ENCODE measurements at places on chromosomes 16 and 17.

DNA sequence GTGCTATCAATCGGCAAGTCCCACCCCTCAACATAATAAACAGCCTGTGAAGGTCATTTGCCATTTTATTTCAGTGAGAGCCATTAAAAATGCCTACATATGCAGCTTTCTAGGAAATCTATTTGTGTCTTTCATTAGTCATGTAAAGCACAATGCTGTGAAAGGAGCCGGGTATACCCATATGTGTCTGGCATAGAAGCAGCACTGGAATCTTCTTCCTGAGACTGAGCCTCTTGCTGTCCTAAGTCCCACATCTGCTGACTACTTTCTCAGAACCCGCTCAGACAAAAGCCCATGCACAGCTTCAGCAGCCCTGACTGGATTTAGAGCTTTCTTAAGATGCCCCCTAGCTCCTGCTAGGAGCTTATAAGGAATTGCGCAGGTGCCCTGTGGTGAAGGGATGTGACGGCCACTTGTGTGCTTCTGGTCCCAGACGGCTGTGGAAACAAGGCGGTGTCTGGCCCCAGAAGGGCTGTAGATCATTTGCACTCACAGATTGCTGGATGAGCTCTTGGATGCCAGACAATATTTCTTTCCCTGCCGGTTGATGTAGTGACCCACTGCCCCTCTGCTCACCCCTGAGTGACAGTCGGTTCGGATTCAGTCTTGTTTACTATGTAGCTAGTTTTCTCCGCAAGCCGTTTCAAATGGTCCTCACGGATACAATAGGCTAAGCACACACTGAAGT is 172.2 kb downstream of the ANKFN1 start:
- DNase-seq = no peak

- peak; percentile 77 for DNase-seq
Measured at GRCh38 chr16:11796227-11797165, 562 bp downstream of the ZC3H7A start.

- no peak for DNase-seq
Measured at GRCh38 chr17:77457572-77458201, 316.9 kb downstream of the SEC14L1 start.

- DNase-seq = no peak
Measured at GRCh38 chr17:21293831-21294210, 9.3 kb downstream of the MAP2K3 start.

GRCh38 chr16:87581857-87582215 is 20.5 kb upstream of the JPH3 start:
- DNase-seq = peak; percentile 63

- DNase-seq = no peak
Measured at GRCh38 chr17:30393911-30394867, 15.5 kb downstream of the CPD start.

DNA sequence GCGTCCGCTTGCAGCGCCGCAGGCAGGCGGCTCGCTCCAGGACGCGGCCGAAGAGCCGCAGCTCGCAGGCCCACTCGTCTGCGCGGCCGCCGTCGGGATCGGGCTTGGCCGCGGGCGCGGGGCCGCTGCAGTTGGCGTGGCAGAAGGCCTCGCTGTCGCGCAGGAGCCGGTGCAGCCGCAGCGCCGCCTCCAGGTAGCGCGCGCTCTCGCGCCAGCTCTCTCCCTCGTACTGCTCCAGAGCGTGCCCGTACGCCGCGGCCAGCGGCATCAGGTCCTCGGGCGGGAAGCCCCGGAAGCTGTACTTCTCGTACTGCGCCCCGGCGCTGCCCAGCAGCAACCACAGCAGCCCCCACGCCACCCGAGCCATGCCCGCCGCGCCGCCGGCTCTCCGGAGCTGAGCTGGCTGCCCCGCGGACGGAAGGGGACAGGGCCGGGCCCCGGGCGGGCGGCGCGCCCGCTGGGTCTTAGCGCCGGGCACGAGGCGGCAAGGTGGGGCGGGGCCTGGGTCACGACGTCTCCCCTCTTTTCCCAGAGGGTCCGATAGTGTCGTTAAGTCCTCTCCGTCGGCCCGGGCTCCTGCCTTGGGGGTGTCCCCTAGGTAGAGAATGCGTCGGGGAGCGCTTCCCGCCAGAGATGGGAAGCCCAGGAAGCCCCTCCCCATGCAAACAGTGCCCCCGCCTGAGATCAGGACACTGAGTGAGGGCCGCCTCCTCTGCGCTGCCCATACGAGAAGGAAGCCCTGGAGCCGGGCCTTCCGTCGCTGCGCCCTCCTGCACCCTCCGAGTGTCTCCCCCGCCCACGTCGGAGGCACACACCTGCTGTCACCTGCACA is at the start of gene P3H4:
Gene P3H4 (minus strand): TSS at position 401 of the 832 bp plus-strand sequence. CDS start 34 bp downstream, at position 367.
- DNase-seq = peak; percentile 93

DNA sequence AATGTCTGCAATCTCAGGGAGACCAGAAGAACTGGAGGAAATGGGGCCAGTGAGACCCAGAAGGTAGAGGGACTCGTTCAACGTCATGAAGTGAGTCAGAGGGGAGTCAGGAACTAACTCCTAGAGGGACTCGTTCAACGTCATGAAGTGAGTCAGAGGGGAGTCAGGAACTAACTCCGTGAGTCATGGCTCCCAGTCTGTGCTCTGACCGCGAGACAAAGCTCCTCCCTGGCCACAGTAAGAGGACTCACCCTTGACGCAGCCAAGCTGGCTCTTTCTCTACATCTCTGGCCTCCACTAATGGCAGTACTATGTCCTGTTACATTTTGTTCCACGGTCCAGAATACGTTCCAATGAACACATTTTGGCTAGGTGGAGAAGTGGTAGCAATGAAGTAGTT is 902.5 kb downstream of the KCNJ2 start:
- peak; percentile 23 for DNase-seq

DNA sequence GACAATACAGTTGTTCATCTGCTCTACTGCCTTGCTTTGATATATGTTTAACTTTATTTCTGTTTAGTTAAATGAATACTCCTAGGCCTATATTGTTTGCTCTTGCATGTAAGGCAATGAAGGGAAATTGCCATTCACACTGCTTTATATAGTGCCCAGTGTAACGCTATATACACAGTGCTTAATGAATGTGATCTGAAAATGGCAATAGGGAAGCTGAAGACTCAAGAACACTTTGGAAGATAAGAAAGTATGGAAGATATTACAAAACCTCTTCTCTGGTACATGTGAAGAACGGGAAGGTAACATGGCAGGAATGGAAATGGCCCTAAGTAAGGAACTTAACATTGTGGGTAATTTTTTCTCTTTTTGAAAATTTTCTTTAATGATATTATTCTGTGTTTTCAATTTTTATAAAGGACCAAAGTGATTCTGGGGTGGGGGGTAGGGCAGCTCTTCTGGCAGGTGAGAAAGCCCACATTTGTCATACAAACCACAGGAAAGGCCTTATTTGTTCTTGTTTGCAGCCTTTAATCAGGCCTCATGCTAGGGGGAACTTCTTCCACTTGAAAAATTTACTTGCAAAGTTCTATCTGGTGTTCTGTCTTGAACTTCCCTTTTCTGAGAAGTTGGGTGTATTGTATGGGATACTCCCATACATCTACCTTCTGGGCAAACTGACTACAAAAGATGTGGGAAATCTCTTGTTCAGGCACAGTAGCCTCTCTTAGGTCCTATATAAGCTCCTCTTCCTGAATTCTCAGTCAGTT is 100.8 kb upstream of the CORO6 start:
- no peak for DNase-seq

- DNase-seq = peak; percentile 74
Measured at GRCh38 chr16:87661561-87661960, 59.3 kb downstream of the JPH3 start.
